Activated T-helper 9 cell treated with anti-CD3 and anti-CD28 coated beads, Interleukin-2, amount 50 U/mL, for 16 hours (primary cell): ENCODE measurements at places on chromosomes 2 and 18.

GRCh38 chr2:144350151-144350802 lies 169.6 kb downstream of the ZEB2 start:
- no peak for DNase-seq

- no peak for DNase-seq
Observed at GRCh38 chr2:238943338-238944067, 95.6 kb downstream of the TWIST2 start.

DNA sequence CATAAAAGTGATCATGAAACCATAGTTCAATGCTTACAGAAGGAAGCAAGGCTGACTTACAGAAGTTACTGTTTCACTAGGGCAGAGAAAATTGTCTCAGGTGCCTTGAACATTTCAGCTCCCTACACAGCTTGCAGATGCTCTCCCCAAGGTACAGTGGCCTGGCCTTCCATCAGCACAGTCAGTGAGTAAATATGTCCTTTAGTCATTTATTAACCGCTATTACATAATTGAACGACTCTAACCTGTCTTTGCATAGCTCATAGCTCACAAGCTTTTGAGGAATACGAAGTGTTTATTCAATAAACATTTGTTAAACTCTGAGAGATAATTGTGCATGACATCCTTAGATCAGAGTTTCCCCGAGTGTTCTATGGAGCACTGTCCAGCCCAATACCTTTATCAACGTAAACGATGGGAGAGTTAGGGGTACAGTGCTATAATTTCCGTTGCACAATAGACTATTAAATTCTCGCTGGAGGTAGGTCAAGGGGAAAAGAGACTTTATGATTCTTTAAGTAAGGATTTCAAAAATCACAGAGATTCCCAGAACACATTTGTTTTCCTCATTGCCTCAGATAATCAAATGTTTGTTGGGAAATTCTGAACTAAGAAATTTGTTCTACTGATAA lies 677.8 kb downstream of the TSN start:
- DNase-seq, result no peak

GRCh38 chr18:50590593-50590992 lies 30.7 kb downstream of the MAPK4 start:
- DNase-seq, result no peak

DNA sequence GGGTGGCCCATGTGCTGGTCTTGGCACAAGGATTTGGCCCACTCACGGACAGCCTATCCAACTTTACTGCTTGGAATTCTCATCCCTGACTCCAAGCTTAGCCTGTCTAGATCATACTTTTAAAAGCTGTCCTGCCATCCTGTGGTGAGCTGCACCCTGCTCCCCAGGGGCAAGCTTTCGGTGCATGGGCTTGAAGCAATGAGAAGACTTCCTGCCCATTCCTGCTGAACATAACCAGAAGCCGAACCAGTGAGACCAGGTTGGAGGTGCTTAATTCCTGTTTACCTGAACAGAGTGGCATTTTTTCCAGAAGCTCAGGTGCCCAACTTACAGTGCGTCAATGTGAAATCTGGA lies 154.5 kb downstream of the ANTXR1 start:
- DNase-seq, result no peak

DNA sequence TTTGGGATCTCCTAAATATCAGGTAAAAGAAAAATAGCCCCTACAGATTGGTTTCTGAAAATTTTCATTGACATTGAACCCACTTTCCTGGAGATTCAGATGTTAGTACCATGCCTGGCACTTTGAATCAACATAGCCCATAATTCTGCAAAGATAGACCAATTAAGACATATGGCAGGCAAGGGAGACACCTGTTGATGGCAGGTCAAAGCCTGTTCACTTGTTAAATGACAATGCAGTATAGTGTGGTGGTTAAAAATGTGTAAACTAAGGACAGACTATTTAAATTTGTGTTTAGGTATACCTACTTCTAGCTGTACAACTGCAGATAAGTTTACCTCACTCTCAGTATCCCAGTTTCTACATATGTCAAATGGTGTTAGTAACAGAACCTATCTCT lies 178.1 kb upstream of the MMADHC start:
- DNase-seq, result no peak

GRCh38 chr2:176781570-176782217 lies 430.9 kb upstream of the HNRNPA3 start:
- DNase-seq, result no peak

GRCh38 chr2:27754138-27754588 lies 17.4 kb upstream of the MRPL33 start:
- peak; percentile 60 for DNase-seq

DNA sequence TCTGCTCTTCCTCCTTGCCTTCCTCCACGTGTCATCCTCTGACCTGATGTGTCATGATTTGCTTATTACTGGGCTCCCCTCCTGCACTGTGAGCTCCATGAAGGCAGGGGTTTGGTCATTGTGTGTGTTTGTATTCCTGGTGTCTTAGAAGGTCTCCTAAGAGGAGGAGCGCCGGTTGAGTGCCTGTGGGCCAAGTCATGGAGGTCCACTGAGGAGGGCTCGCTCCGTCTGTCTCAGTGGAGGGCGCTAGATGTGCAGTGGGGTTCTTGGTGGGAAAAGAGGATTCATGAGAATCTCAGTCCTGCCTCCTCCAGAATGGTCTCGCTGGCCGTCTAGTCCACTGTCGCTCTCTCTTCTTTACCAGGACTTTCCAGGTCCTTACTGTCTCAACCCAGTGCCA lies 100.2 kb downstream of the VWA3B start:
- no peak for DNase-seq

DNA sequence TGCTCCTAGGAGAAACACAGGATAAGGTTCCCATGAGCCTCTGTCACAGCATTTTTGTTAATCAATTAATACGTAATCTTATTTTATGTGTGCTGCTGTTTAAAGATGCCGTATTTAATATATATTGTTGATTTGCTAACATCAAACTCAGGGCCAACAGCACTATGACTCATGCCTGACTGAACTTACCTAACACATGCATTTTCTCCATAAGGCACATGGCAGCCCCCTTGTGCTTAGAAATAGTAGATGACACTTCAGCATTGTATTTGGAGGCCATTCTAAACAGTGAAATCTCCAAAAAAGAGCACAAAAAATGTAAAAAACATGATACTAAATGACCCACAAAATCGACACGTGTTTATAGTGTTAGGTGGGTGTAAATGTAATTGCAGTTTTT lies 314.8 kb downstream of the MYCN start:
- DNase-seq, result no peak

DNA sequence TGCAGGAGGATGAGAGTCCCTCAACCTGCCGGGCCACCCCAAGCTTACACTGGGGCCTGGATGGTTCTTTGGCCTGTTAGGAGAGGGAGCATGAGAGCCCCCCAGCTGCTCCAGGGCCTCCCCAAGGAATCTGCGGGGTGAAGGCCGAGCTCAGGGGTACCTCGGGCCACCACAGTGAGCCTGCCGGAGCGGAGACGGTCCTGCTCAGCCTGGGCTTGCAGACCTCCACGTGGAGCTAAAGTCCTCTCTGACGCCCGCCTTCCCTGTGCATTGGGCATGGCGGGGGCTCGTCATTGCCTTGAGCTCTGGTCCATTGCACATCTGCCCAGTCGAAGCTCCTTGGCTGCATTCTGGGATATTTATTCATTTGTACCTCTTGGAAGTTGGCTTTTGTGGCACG lies 62.7 kb downstream of the ASB1 start:
- no peak for DNase-seq

- no peak for DNase-seq
Observed at GRCh38 chr2:136359121-136359965, 241.4 kb upstream of the CXCR4 start.

DNA sequence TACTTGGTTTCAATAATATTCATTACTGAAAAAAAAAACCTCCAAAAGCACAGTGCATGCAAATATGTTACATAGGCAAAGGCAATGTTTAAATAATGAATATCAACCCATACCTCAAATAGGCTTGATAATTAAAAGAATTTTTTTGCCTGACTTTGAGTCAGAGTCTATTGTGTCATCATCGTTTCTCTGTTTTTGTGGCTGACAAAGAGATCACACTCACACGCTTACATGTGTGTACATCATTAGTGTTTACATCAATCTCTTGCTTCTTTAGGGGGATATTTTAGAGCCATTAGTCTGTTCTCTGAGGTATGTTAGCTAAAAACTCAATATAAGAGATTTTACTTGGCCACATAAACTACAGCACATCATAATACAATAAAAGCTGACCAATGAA lies 150.3 kb upstream of the MMADHC start:
- no peak for DNase-seq
